ENCODE measurements at places on chromosomes 1 and 21.

- DNase-seq = no peak
Measured at GRCh38 chr1:226599636-226600238, 51.2 kb downstream of the STUM start.

GRCh38 chr1:245580651-245581050 is 425.9 kb downstream of the KIF26B start:
- no peak for DNase-seq

- no peak for DNase-seq
Measured at GRCh38 chr1:12113433-12114339, 50.6 kb downstream of the TNFRSF8 start.

GRCh38 chr1:6071219-6071618 is 25.5 kb downstream of the KCNAB2 start:
- no peak for DNase-seq

- no peak for DNase-seq
Measured at GRCh38 chr1:236502579-236502971, 21.2 kb upstream of the LGALS8 start.

GRCh38 chr1:201379733-201380242 is 2.3 kb upstream of the TNNT2 start:
- no peak for DNase-seq

- no peak for DNase-seq
Measured at GRCh38 chr1:17198476-17199258, 6.3 kb upstream of the PADI1 start.

GRCh38 chr1:47872886-47873285 is 124.3 kb downstream of the TRABD2B start:
- DNase-seq = no peak

GRCh38 chr1:89098857-89099256 is 27.1 kb downstream of the GBP2 start:
- no peak for DNase-seq

- DNase-seq = no peak
Measured at GRCh38 chr1:90561103-90561783, 155.9 kb downstream of the BARHL2 start.

DNA sequence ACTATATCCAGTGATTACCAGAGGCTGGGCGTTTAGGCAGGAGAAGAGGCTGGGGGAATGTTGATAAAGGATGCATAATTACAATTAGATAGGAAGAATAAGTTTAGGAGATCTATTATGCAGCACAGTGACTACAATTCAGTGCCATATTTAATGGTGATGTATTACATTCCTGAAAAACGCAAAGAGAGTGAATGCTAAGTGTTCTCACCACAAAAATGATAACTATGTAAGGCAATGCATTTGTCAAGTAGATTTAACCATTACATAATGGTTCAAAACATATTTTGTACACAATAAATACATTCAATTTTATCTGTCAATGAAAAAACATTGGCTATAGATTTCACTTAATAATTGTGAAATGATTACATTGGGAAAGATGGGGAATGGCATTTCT is 548.9 kb downstream of the NUF2 start:
- DNase-seq = no peak

DNA sequence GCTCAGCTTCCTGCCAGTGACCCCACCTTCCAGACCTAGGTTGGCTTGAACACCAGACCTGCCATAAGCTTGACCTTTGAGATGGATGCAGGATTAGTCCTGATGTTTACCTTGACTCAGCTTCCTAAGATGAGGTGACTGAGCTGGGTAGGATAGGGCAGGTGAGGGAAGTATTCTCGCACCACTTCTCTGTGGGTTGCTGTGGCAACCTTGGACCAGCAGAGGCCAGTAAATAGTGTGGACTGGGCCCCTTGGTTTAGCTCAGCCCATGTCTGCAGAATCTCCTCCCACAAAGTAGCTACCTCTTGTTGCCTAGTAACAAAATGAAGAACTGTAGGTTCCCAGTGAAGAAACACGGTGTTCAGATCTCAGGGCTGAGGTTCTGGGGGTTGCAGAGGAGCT is 8.4 kb downstream of the RPS6KA1 start:
- no peak for DNase-seq

DNA sequence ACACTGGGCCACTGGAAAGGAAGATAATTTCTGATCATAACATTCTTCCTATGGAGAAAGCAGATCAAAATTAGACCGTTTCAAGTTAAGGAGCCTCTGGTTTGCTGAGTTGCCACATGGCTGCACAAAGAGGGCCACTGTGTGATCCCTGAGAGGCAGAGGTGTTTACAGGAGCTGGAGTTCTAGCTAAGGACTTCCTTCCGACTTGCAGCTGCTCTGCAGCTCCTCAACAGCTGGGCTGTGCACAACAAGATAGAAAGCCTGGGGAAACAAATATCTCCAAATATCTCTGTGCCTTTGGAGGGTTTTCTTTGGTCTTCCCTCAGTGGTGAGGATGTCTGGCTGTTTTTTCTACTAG is 26.8 kb downstream of the GADD45A start:
- DNase-seq = no peak

DNA sequence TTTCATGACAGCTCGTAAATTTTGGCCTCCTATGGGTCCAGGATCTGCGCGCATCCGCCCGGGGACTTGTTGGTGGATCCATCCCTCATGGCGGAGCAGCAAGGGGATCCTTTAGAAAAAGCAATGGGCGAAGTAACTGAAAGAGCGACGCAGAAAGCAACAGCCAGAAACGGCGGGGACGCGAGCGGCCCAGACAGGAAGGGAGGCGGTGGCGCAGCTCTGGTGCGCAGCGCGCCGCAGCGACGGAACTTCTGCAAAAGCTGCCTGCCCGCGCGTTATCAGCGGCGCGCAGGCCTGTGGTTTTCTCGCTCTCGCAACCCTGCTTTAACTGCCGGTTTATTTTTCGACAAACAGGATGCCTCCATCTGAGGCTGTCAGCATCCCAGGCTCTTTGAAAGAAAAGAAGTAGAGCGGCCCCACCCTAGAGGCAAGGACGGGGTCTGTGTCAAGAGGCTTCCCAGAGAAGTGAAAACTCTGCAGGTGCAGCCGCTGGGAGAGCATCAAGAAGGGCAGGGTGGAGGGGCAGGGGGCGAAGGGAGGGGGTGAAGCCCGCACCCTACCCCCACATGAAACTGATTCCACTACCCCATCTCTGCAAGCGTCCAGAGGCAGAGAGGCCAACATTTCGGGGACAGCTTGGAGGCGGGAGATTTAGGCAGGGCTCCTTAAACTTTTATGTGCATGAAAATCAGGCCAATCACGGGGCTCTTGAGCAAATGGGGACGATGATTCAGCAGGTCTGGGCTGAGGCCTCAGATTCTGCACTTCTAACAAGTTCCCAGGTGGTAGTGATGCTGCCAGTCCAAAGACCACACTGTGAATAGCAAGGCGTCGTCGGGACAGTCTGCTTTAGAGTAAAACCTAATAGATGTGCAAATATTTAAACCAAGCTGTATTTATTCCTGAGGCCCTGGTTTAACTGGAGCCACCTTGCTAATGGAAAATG is 22.2 kb downstream of the RUNX1 start:
- peak; percentile 87 for DNase-seq

DNA sequence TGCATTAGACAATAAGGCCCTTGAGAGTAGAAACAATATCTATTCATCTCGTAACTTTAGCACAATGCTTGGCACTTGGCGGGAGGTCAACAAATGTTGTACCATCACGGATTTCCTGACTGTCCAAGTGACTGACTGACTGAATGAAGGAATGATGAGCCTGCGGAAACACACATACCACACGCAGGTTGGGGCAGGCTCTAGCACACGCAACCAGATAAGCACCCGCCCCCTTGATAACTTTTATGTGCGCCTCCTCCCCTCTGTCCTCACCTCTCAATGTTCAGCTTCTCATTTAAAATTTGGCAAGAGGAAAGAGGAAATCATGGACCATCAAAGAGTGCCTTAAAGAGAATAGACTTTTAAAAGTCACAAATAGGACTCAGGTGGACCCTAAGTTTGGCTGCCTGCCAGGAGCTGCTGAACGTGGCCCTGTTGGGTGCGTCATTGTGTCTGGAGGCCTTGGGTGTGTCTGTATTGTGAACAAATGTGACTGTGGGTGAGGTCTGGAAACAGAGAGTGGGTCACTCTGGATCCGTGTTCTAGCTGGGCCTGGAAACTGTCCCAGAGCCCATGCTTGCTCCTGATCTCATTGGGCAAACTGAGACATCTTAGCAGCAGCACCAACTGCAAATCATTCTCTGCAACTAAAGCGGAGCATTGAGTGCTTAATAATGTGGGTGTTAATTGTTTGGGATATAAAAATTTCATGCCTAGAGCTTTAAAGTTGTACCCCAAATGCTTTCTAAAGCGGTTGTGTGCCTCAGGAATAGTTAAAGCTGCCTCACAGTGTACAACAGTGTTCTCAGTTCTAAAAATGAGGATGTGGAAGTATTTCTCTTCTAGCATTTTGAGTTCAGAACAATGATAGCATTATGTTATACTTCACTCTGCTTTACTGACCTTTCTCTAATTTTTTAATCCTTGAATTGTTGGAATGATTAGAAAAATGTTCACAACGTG is 47.6 kb upstream of the ABCG1 start:
- no peak for DNase-seq

DNA sequence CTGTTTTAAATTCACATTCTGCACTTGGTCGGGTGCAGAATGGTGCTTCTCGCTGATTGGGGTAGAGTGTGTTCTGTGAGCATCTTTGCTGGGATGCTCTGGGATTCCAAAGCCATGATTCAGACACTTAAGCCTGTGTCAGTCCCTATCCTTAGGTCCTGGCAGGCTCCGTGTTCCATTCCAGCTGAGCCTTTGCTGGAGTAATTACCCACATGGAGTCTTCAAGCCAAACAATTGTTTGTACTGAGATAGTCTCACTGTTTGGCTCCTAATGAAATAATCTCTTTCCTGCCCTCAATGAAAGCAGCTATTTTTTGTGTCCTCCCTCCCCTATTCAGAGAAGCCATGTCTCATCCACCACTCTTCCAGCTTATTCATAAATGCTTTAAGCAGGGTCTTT is 18.7 kb downstream of the SMAP2 start:
- DNase-seq = no peak

GRCh38 chr21:17352996-17353655 is 159.7 kb upstream of the CXADR start:
- no peak for DNase-seq

All from activated CD4-positive, alpha-beta T cell treated with anti-CD3 and anti-CD28 coated beads for 48 hours (primary cell).